Small intestine (tissue), 16 donors: ENCODE measurements at places on chromosomes 3 and 15. TPM values are rescaled to one million over a fixed set of nuclear protein-coding genes. Genes with fewer than 3 reads are reported as not detected.

The ADAMTS17 gene
- polyA plus RNA-seq, result 0.54 TPM

- H3K27ac ChIP-seq, result peak overlapping the region; percentile 75
- peak; percentile 88 for DNase-seq
- no peak overlapping the region for H3K4me3 ChIP-seq
- no peaks in the 10 kb centered on the region for H3K4me1 ChIP-seq
- H3K27me3 ChIP-seq, result no peaks in the 10 kb centered on the region
Measured at GRCh38 chr15:66803182-66803729, 101.2 kb downstream of the SMAD6 start.

The DCLK3 gene
- polyA plus RNA-seq, result 0.24 TPM

The ANKDD1A gene
- 0.81 TPM for polyA plus RNA-seq

DNA sequence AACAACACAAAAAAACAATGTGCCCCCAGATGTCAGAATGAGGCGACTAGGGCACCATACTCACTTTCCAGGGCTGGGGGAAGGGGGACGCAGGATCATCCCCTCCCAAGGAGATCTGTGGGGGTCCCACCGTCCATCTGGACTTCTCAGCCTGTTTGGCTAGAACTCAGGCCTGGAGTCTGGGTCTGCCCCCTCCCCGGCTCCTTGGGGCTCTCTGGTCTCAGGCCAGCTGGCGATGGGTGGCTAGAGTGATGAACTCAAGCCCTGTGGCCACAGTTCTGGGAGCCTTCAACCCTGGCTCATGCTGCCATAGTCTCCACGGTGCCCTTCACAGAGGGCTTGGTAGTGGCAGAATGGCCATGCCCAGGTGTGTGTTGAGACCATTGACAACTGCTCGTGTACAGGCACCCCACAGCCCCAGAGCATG, 13.6 kb downstream of the ZBTB47 start:
- no peaks in the 10 kb centered on the region for H3K36me3 ChIP-seq
- no peak overlapping the region for H3K4me3 ChIP-seq
- no peak overlapping the region for H3K27ac ChIP-seq
- no peaks in the 10 kb centered on the region for H3K4me1 ChIP-seq

The REC114 gene
- polyA plus RNA-seq, result 0.13 TPM

DNA sequence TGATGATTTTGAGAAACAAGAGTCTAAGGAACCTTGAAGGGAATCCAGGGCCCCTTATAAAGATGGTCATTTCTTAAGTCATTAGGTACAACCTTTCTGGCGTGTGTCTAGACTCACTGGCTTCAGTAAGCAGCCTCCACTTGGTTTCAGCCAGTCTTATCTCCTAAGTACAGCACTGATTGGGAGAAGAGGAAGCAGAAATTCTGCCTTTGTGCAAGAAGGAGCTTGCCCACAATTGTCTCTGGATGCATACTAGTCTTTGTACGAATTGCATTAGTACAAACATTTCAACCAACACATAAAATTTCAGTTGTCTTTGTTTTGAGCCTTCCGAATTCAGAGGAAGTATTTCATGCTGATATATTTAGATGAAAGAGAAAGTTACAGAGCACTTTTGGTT, 139.4 kb downstream of the SLCO3A1 start:
- no peaks in the 10 kb centered on the region for H3K27me3 ChIP-seq
- no peaks in the 10 kb centered on the region for H3K36me3 ChIP-seq
- no peak for DNase-seq
- no peak overlapping the region for H3K4me3 ChIP-seq

The RBP2 gene
- polyA plus RNA-seq, result 1,676 TPM

- no peaks in the 10 kb centered on the region for H3K36me3 ChIP-seq
- H3K4me1 ChIP-seq, result no peaks in the 10 kb centered on the region
- no peak overlapping the region for H3K27ac ChIP-seq
- H3K4me3 ChIP-seq, result no peak overlapping the region
- no peak for DNase-seq
- peaks cover 4% of the 10 kb centered on the region for H3K27me3 ChIP-seq
Measured at GRCh38 chr15:58015565-58015964, 49.9 kb downstream of the ALDH1A2 start.

DNA sequence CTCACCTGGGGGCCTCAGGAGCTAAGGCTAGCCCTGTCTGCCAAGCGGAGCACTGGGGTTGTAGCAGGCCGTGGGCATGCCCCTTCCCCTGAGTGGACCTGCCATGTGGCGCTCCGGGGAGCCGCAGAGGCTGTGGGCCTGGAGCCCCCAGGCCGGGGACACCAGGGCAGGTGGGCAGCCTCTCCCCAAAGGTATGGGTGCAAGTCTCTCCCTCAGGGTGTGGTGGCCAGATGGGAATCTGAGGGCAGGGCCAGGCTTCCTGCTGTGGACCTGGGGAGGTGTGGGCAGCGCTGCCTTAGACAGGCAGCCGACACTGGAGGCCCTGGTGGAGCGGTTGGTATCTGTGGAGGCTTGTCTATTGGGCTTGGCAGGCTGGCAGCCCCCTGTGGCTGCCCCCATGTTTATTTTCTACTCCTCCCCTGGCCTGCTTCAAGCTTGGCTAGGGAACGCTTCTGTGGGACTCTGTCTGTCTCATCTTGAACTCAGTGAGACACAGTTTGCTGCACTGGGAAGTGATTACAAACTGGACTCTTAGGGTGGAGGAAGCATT, 5.9 kb downstream of the ACVR2B start:
- no peaks in the 10 kb centered on the region for H3K4me1 ChIP-seq
- no peaks in the 10 kb centered on the region for H3K27me3 ChIP-seq
- no peak overlapping the region for H3K4me3 ChIP-seq
- no peak for DNase-seq
- no peak overlapping the region for H3K27ac ChIP-seq

DNA sequence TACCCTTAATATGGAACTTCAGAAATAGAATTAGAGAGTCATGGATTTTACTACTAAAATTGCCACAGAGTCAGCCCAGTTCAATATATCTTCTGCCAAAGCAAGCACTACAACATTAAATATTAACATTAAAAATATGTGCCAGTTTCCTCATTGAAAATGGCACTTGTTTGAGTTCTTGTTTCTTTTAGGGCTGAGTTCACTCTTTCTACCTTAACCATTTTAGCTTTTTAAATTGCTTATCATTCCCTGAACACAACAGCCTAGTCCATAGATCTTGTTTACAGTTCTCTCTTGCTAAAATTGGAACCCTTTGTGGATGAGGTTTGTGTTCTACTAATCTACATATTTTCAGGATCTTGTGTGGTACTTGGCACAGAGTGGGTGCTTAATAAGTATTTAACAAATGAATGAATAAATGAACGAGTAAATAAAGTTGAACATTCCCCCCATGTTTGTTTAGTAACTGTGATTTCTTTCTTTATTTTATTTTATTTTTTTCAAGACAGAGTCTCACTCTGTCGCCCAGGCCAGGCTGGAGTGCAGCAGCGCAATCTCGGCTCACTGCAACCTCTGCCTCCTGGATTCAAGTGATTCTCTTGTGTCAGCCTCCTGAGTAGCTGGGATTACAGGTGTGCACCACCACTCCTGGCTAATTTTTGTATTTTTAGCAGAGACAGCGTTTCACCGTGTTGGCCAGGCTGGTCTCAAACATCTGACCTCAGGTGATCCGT, 46.0 kb upstream of the SLC7A14 start:
- H3K4me3 ChIP-seq, result no peak overlapping the region
- no peak overlapping the region for H3K27ac ChIP-seq
- DNase-seq, result no peak

GRCh38 chr15:24696842-24697241, 21.3 kb downstream of the NPAP1 start:
- H3K27me3 ChIP-seq, result no peaks in the 10 kb centered on the region
- no peak overlapping the region for H3K4me3 ChIP-seq
- H3K4me1 ChIP-seq, result no peaks in the 10 kb centered on the region
- no peaks in the 10 kb centered on the region for H3K36me3 ChIP-seq
- H3K27ac ChIP-seq, result no peak overlapping the region
- no peak for DNase-seq

- H3K4me1 ChIP-seq, result no peaks in the 10 kb centered on the region
- H3K27me3 ChIP-seq, result no peaks in the 10 kb centered on the region
- H3K27ac ChIP-seq, result no peak overlapping the region
- DNase-seq, result no peak
Measured at GRCh38 chr3:96622878-96623277, 191.5 kb upstream of the EPHA6 start.

- H3K27me3 ChIP-seq, result no peaks in the 10 kb centered on the region
- H3K27ac ChIP-seq, result peak overlapping the region; percentile 37
- peaks cover 3% of the 10 kb centered on the region for H3K4me1 ChIP-seq
- H3K4me3 ChIP-seq, result no peak overlapping the region
- H3K36me3 ChIP-seq, result no peaks in the 10 kb centered on the region
- peak; percentile 64 for DNase-seq
Measured at GRCh38 chr15:89728254-89728653, 22.8 kb downstream of the MESP1 start.

GRCh38 chr3:122421836-122422235, 6.0 kb upstream of the WDR5B start:
- no peak overlapping the region for H3K27ac ChIP-seq
- H3K4me1 ChIP-seq, result peaks cover 10% of the 10 kb centered on the region
- H3K36me3 ChIP-seq, result peaks cover 9% of the 10 kb centered on the region
- H3K27me3 ChIP-seq, result no peaks in the 10 kb centered on the region
- DNase-seq, result no peak

GRCh38 chr15:82647835-82648256, 683 bp upstream of the CPEB1 start:
- H3K4me3 ChIP-seq, result peak overlapping the region; percentile 34
- peaks cover 56% of the 10 kb centered on the region for H3K27me3 ChIP-seq
- H3K27ac ChIP-seq, result no peak overlapping the region
- H3K36me3 ChIP-seq, result no peaks in the 10 kb centered on the region
- no peak for DNase-seq

DNA sequence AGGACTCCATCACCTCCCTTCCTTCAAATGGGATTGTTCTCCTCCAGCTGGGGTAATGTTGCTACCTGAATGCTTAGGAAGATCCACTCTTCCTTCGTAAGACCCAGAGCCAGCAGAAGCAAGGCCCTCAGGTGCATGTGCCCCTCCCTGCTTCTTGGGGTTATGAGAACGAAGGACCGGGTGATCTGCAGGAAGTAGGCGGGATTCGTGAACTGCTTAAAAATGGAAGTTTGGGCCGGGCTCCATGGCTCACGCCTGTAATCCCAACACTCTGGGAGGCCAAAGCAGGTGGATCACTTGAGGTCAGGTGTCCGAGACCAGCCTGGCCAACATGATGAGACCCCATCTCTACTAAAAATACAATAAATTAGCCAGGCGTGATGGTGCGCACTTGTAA, 8.0 kb downstream of the TLR9 start:
- H3K4me1 ChIP-seq, result peaks cover 8% of the 10 kb centered on the region
- DNase-seq, result no peak
- H3K27ac ChIP-seq, result peak overlapping the region; percentile 90
- H3K4me3 ChIP-seq, result no peak overlapping the region

GRCh38 chr3:64327100-64327804, 102.0 kb upstream of the PRICKLE2 start:
- no peaks in the 10 kb centered on the region for H3K36me3 ChIP-seq
- no peaks in the 10 kb centered on the region for H3K27me3 ChIP-seq
- no peak overlapping the region for H3K27ac ChIP-seq

- no peaks in the 10 kb centered on the region for H3K36me3 ChIP-seq
- H3K4me3 ChIP-seq, result no peak overlapping the region
- H3K4me1 ChIP-seq, result no peaks in the 10 kb centered on the region
- no peaks in the 10 kb centered on the region for H3K27me3 ChIP-seq
- no peak overlapping the region for H3K27ac ChIP-seq
- DNase-seq, result no peak
Measured at GRCh38 chr15:82970078-82970686, 15.8 kb upstream of the RAMAC start.

The ERICH6 gene
- polyA plus RNA-seq, result not detected

DNA sequence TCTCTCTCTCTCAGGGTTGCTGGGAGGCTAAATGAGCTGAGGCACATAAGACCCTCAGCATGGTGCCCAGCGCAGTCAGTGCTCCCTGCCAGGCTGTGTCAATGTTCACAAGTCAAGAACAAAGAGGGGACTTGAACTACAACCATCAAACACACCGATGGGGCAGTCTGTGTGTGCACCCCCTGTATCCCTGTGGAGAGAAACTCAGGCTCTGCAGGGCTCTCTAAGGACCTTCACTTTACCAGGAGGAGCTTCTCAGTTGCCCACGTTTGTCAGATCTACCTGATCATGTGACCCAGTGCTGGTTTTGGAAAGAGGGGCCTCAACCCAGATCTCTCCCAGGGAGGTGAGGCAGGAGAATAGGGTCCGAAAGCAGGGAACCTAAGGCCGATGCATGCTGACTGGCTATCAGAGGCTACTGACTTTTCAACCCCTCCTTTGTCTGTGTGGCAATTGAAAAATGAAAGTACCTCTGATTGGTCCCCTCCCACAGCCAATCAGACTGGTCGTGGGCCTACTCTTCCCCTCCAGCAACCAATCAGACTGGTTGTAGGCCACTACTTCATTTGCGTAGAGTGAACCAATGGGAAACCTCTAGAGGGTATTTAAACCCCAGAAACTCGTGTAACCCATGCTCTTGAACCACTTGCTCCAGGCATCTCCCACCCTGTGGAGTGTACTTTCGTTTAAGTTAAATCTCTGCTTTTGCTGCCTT, 34.0 kb downstream of the RHCG start:
- peak; percentile 21 for DNase-seq
- H3K36me3 ChIP-seq, result no peaks in the 10 kb centered on the region
- no peak overlapping the region for H3K4me3 ChIP-seq
- H3K27me3 ChIP-seq, result no peaks in the 10 kb centered on the region

The ZNF80 gene
- 0.01 TPM for polyA plus RNA-seq

DNA sequence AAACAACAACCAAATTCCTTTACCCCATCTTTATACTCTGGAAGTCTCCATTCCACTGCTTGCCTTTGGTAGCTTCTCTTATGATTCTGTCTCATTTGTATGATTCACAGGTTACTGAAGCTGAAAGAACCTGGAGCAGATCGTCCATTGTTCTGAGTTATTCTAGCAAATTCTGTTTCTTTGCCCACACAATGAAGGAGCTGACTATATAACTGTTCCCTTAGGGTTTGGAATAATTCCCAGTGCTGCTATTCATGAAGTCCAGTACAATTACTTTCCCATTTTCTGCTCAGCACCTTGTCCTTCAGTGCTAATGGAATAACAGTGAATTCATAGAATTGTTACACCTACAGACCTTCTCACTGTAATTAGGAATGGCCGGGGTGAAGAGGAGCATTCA, 167.8 kb downstream of the CHST2 start:
- no peak for DNase-seq
- H3K4me1 ChIP-seq, result no peaks in the 10 kb centered on the region
- H3K27ac ChIP-seq, result no peak overlapping the region
- no peaks in the 10 kb centered on the region for H3K36me3 ChIP-seq
- no peaks in the 10 kb centered on the region for H3K27me3 ChIP-seq

- no peak overlapping the region for H3K27ac ChIP-seq
- DNase-seq, result peak; percentile 78
- no peaks in the 10 kb centered on the region for H3K36me3 ChIP-seq
- no peak overlapping the region for H3K4me3 ChIP-seq
- H3K4me1 ChIP-seq, result peaks cover 2% of the 10 kb centered on the region
Measured at GRCh38 chr3:71578054-71578751, 5.3 kb downstream of the FOXP1 start.

The LTK gene
- polyA plus RNA-seq, result 48.4 TPM
